Progenitor cell of endocrine pancreas (in vitro differentiated cells): ENCODE measurements at places on chromosomes 6 and 20.

GRCh38 chr20:8116067-8116811 is 15.8 kb upstream of the PLCB1 start:
- DNase-seq = no peak

- no peak for DNase-seq
These were observed 541.8 kb upstream of the NRSN1 start for GRCh38 chr6:23584134-23584763.

DNA sequence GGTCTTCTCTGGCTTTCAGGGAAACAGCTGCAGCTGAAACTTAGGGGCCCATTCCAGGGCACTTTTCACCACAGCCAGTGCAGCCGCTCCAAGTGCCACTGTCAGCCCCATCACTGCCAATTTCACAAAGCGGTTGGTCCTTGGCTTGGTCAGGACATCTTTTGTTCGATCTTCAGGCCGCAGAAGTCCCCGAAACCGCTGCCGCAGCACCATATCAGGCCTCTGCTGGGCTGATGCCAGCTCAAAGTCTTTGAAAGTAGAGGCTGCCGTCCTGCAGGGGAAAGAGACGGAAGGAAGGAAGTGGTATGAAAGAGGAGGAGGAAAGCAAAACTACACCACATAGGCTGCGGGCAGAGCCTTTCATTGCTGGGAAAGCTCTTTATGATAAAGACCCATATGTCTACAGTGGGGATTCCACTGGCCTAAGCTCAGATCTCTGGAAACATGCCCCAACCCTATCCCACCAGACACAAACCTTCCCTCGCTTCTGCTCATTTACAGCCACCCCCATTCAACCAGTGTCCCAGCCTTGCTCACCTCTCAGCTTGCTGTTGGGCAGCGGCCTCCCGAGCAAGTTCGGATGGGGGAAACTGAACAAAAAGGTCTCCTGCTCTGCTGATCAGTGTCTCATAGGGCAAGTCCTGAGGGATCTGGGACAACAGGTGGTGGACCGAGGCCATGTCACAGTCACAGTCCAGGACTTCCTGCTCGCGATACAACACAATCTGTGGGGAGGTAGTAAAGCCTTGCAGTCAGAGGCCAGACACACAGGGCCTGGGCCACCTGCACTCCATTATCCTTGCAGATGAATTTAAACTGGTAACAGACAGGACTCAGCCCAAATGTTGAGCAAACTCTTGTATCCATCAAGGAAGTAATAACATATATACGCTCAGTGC is 23.5 kb downstream of the TBC1D20 start:
- DNase-seq = no peak

DNA sequence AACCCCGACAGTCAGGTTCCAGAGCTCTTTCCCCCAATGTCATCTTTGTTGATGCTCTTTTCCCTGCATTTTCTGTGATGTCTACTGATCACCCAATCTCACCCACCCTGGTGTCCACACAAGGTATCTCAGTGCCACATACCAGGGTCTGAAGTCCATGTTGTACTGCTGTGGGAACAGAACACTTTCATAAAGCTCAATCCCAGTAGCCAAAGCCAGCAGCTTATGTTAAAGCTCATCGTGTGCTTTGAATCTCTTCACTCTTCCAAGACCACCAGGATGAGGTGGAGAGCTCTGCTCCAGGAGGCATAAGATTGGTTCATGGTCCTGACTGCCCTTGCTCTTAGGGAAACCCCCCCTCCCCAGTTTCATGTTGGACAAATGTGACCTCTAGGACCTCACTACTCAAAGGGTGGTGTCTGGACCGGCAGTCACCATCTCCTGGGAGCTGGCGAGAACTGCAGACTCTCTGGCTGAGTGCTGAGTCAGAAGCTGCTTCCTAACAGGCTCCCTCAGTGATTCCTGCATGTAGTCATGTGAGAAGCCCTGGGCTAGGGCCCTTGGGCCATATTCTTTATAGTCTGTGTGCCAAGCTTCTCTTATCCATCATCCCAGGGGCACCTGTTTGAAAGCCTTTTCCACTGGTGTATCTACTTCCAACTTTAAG is 13.4 kb upstream of the CPNE5 start:
- no peak for DNase-seq

DNA sequence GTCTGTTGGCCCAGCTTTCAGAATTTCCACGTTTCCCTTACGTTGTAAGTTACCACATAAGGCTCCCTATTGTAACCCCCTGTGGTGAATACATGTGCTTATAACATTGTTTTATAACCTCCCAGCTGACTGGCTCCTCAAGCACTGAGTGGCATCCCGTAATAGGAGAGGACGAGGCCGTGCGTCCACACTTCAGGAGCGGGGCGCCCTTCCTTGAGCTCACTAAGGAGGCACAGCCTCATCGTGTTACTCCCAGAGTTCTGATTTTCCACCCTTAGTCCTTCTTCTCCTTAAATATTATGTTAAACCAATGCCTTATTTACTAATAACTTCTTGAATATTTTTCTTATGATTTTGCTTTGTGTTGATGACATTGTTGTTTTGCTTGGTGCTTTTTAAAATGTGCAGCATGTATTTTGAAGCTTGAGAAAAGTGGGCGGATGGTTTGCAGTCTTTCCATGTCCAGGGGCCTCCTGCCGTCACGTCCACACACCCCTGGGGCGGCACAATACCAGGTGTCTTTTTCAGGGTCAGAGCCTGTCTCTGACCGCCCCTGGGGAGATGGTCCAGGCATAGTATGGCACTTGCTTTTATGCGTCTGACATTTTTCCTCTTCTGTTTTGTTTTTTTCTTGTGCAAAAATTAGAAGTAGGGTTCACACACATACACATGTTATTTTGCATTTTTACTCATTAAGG is 181.8 kb downstream of the DLL1 start:
- no peak for DNase-seq

GRCh38 chr20:22341508-22341907 is 242.9 kb downstream of the FOXA2 start:
- DNase-seq = no peak

- no peak for DNase-seq
These were observed 362.2 kb downstream of the C6orf118 start for GRCh38 chr6:164947164-164947563.

DNA sequence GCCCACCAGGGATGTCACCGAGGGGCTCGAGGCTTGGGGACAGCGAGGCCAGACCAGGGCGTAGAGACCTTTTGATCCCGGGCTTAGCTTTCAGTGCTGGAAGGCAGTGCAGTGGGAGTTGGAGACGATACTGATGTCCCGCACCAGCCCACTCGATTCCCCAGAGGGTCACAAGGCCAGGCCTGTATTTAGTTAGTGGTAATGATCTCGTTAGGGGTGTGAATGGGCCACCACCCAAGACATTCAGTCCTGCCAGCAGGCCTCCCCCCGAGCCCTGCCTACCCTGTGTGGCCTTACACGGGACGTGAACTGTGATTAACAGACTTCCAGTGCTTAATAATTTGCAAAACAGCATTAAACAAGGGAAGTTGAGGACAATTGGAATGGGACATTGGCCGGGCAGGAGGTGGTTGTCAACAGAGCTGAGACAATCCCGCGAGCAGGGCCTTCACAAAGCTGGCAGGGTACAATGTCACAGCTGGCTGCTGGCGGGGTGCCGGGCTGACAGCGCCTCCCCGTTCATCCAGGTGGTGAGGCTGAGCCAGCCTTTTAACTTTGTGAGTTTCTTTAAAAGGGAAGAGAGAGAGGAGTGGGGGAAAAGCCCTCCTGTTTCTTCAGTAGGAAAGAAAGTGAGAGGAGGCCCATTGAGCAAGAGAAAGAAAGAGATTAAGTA is 175.3 kb upstream of the RALGAPA2 start:
- DNase-seq = no peak

GRCh38 chr6:135116571-135116970 is 61.9 kb upstream of the HBS1L start:
- no peak for DNase-seq

DNA sequence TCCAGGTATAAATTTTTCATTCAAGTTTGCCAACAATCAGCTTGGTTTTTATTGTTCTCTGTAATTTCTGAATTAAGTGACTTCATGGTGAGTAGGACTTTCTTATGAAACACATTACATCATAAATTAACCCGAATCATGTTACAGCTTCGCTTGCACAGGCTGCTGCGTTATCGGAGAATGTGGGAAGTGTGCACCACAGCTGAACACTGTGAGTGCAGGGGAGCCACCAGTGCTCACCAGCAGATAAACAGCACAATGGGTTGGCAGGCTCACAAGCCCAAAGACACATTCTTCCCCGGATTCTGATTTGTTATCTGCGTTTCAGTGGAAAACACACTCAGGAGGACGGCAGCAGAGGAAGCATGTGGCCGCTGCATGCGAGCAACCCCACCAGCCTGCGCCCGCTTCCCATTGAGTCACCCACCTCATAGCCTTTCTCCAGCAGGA is 121.1 kb downstream of the GMDS start:
- DNase-seq = no peak

GRCh38 chr6:153989989-153990388 is 49.1 kb upstream of the OPRM1 start:
- DNase-seq = no peak

GRCh38 chr6:33967265-33967767 is 163.5 kb upstream of the MLN start:
- DNase-seq = no peak

GRCh38 chr20:42113236-42113635 is 495.1 kb upstream of the CHD6 start:
- no peak for DNase-seq

- no peak for DNase-seq
These were observed 101.2 kb downstream of the SNAP25 start for GRCh38 chr20:10319855-10320254.

DNA sequence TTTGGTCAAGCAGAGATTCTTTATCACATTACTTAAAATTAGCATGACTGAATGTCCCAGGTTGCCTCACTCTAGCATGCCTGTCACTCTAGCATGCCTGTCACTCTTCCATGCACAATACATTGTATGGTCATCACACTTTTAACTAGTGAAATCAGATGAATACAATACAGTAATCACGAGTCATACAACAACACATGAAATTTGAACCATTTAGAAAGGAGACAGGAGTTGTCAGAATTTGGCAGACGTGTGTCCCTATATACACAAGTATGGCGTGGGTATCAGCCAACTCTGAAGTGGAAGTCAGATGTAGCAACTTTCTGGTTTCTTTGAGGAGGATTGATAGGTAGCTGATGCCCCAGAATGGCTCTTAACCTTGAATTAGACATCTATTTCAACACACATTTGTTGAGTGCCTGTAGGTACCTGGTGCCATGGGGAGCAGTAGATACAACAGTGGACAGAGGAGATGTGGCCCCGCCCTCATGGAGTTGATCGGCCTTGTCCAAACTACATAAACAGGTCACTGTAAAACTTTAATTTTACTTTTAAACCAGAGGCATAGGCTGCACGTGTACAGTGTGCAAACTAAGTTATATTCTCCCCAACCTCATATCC is 116.1 kb upstream of the TIAM2 start:
- no peak for DNase-seq

GRCh38 chr20:50560867-50561266 is 50.7 kb downstream of the PTPN1 start:
- DNase-seq = no peak

- no peak for DNase-seq
These were observed 10.3 kb downstream of the TOP1 start for GRCh38 chr20:41038878-41039404.
